ENCODE measurements at places on chromosomes 5 and 9. TPM values are rescaled to one million over a fixed set of nuclear protein-coding genes. Genes with fewer than 3 reads are reported as not detected.

DNA sequence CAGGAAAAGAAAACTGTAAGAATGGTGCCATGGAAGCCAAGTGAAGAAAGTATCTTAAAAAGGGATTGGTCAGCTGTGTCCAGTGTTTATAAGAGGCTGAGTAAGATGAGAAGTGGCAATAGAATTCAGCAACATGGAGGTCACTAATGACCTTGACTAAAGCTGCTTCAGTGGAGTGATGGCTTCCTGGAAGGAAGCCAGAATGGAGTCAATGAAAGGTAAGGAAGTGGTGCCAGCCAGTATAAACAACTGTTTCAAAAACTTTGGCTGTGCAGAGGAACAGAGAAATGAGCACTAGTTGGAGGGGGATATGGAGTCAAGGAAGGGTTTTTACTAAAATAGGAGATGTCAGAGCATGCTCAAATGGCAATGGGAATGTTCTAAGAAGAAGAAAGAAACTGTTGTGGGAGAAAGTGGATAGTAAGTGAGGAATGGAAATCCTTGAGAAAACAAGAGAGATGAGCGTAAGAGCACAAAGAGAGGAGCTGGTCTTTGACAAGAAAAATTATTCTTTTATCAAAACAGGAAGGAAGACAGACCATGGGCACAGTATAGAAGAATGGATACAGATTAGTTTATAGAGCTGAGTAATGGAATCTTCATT lies 11.1 kb upstream of the NRG2 start:
- H3K4me1 ChIP-seq, result no peaks in the 10 kb centered on the region
- DNase-seq, result no peak
- H3K27me3 ChIP-seq, result no peaks in the 10 kb centered on the region
- no peak overlapping the region for H3K27ac ChIP-seq

The GLDC gene
- total RNA-seq, result not detected

DNA sequence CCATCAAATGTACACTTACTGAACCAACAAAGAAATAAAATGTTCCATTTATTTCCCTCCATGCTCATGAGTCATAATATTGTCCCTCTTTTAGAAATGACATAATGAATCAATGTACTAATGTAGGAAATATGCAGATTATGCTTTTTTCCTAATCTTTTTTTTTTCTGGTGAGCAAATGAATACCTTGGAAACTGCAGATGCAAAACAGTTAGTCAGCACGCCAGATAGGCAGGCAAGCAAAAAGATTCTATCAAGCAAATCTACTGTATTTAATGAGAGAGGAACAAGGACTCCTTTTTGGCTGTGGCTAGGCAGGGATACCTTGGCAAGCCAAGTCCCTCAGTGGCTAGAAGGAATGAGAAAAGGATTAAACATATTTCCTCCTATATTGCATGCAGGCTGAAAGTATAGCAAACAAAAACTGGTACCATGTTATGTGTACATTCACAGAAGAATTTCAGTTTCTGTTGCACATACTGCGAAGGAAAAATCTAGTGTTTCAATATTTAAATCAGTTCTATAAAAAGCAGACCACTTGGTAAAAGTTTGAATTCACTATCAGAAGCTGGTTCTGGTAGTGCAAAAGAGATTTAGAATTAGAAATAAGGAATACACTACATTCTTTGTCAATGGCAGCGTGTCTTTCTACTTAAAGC lies 605.4 kb downstream of the TLE1 start:
- H3K4me3 ChIP-seq, result no peak overlapping the region
- no peaks in the 10 kb centered on the region for H3K27me3 ChIP-seq
- no peak overlapping the region for H3K27ac ChIP-seq
- H3K4me1 ChIP-seq, result no peaks in the 10 kb centered on the region

DNA sequence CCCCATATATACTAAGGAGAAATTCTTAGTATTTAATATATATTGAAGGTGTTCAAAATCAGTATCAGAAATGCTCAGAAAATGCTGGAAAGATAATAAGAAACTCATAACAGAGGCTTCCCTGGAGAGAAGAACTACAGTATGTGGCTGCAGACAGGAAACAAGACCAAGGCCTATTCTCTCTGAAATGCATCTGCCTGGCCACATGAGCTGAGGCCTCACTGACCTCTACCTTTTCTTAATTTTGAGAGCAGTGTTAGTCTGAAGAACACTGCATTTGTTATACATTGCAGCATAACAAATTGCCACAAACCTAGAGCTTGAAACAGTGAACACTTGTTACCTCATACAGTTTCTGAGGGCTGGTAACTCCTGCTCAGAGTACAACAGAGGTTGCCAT lies 133.4 kb upstream of the SPEF2 start:
- H3K27ac ChIP-seq, result no peak overlapping the region
- no peaks in the 10 kb centered on the region for H3K4me1 ChIP-seq
- no peaks in the 10 kb centered on the region for H3K36me3 ChIP-seq

GRCh38 chr9:129160712-129161533 lies 17.1 kb downstream of the IER5L start:
- no peak overlapping the region for H3K4me3 ChIP-seq
- no peak overlapping the region for H3K27ac ChIP-seq
- peaks cover 19% of the 10 kb centered on the region for H3K4me1 ChIP-seq

- H3K4me1 ChIP-seq, result no peaks in the 10 kb centered on the region
- H3K27ac ChIP-seq, result no peak overlapping the region
- no peaks in the 10 kb centered on the region for H3K27me3 ChIP-seq
- H3K36me3 ChIP-seq, result no peaks in the 10 kb centered on the region
- DNase-seq, result no peak
These were observed 266.0 kb upstream of the TRIM32 start for GRCh38 chr9:116420993-116421538.

DNA sequence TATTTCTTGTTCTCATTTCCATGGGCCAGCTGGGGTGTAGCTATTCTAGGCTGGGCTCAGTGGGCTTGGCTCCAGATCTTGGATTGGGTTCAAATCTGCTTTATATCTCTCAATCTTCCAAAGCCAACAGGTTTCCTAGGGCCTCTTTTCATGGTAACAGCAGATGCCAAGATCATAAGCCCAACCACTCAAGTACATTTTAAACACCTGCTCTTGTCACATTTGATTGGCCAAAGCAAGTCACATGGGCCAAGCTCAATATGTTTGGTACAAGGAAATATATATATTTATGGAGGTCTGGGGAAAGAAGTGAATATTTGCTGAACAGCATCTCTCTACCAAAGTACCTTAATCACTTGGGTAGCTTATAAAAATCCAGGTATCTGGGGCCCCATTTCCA lies 49.5 kb downstream of the MRRF start:
- no peak for DNase-seq
- no peak overlapping the region for H3K4me3 ChIP-seq
- no peaks in the 10 kb centered on the region for H3K27me3 ChIP-seq
- peaks cover 16% of the 10 kb centered on the region for H3K4me1 ChIP-seq

The FAM81B gene
- total RNA-seq, result not detected

The GRM6 gene
- not detected for total RNA-seq
